ENCODE measurements at places on chromosomes 2 and 18. TPM values are rescaled to one million over a fixed set of nuclear protein-coding genes. Genes with fewer than 3 reads are reported as not detected.

The GCKR gene
- 0.84 TPM for total RNA-seq

The KHK gene
- total RNA-seq: 3.5 TPM

GRCh38 chr2:216405588-216405987 lies 6.7 kb upstream of the SMARCAL1 start:
- no peak for ATAC-seq

GRCh38 chr2:164438490-164439205 lies 182.6 kb downstream of the GRB14 start:
- ATAC-seq: no peak

GRCh38 chr2:232687382-232688160 lies 9.6 kb upstream of the GIGYF2 start:
- no peak for ATAC-seq

DNA sequence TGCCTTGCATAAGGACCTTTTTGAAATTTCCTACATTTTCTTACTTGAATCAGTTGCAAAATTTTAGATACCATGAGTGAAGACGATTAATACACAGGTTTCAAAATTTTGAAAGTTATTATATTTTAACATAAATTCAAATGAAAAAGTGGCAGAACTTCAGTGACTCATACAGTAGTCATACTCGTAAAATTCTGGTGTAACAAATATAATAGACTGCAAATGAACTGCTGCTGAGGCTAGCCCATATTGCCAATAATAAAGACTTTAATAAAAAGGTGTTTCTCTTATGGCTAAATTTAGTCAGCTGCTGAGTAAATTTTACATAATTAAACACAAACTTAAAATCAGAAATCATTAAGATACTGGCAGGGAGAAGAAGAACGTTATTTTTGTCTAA lies 36.9 kb downstream of the MSH6 start:
- ATAC-seq: no peak

GRCh38 chr18:63365876-63366212 lies 1.2 kb downstream of the KDSR start:
- no peak for ATAC-seq

DNA sequence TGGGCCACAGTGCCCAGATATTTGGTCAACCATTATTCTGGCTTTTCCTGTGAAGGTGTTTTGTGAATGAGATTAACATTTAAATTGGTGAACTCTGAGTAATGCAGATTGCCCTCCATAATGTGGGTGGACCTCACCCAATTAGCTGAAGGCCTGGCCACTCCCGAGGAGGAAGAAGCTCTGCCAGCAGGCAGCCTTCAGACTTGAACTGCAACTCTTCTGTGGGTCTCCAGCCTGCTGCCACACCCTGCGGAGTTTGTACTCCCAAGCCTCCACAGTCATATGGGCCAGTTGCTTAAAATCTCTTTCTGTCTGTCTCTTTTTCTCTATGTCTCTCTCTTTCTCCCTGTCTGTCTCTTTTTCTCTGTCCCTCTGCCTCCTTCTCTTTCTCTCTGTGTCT lies 262.7 kb downstream of the MYCN start:
- peak; percentile 72 for ATAC-seq
